ENCODE measurements at places on chromosomes 5 and 9. TPM values are rescaled to one million over a fixed set of nuclear protein-coding genes. Genes with fewer than 3 reads are reported as not detected.

DNA sequence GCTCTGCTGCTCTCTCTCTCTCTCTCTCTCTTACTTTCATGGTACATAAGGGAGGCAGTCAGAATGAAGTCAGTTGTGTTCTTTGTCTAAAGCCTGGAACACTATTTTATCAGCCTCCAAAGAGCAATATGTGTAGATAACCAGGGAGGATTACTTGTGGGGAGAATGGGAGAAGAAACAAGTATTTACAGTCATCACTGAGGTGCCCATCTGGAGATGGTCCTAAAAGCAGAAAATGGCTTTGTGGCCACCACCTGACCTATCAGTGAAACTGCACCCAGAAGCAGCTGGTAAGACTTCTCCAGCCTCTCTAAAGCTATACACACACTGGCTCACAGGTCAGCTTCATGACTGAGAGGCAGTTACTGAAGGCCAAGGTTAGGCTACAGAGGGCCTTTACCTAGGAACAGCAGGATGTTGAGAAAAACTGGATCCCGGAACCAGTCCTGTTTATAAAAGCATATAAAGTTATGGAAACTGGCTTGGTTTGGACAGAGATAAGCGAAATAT, 75.1 kb downstream of the MRPS27 start:
- H3K27me3 ChIP-seq, result peaks cover 6% of the 10 kb centered on the region
- H3K36me3 ChIP-seq, result peaks cover 8% of the 10 kb centered on the region
- H3K27ac ChIP-seq, result no peak overlapping the region
- no peak for DNase-seq
- H3K4me3 ChIP-seq, result no peak overlapping the region

DNA sequence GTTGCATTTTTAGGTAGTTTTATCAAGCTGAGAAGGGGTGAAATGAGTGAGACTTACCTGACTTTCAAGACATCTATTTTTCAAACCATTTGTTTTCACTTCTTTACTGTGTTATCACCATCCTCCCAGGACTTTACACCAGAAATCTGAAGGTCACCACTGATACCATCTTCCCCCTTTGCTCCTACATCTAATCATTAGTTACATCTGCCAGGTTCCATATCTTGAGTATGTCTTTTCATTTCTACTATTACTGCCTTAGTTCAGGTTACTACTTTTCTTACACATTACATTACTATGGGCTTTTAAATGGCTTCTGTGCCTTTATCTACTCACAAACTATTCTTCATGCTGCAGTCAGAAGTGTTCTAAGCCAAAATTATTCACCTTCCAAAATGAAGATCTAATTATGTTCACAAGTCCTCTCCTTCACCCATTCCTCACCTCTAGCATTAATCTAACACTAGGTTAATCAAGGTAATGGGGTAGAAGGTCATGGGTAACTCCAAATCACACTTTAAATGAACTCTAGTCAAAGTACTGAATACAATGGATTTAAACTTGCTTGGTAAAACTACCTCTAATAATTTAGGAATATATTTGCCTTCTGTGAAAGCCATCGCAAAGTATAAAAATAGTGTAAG, 2.1 kb upstream of the HSDL2 start:
- H3K4me1 ChIP-seq, result peaks cover 41% of the 10 kb centered on the region
- peak overlapping the region; percentile 93 for H3K4me3 ChIP-seq
- peaks cover 16% of the 10 kb centered on the region for H3K36me3 ChIP-seq
- no peak for DNase-seq
- no peaks in the 10 kb centered on the region for H3K27me3 ChIP-seq

GRCh38 chr5:160023007-160023907, 14.3 kb downstream of the TTC1 start:
- no peak overlapping the region for H3K4me3 ChIP-seq
- H3K27ac ChIP-seq, result no peak overlapping the region
- no peaks in the 10 kb centered on the region for H3K27me3 ChIP-seq
- DNase-seq, result no peak
- H3K36me3 ChIP-seq, result peaks cover 23% of the 10 kb centered on the region

DNA sequence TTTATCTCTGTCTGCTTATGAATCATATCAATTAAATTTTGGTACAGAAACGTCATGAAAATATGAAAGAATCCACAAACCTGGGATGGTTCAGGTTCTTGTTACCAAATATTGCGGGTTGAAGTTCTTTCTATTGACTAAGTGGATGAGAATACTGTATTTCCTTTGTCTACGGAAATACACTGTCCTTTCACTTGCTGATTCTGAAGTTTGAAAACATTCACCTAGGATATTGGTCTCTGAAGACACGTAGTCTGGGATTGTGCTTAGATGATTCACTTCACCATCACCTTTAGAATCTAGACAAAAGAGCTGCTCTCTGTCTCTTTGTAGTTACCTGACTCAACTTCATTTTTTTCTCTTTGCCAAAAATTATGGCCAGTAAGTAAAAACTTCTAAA, 222.4 kb downstream of the FBN2 start:
- no peak for DNase-seq
- no peaks in the 10 kb centered on the region for H3K27me3 ChIP-seq
- no peaks in the 10 kb centered on the region for H3K4me1 ChIP-seq
- no peak overlapping the region for H3K27ac ChIP-seq
- no peaks in the 10 kb centered on the region for H3K36me3 ChIP-seq

GRCh38 chr5:77208507-77209163, 1.8 kb upstream of the PDE8B start:
- DNase-seq, result no peak
- no peak overlapping the region for H3K27ac ChIP-seq
- H3K4me1 ChIP-seq, result peaks cover 11% of the 10 kb centered on the region
- peaks cover 59% of the 10 kb centered on the region for H3K27me3 ChIP-seq
- H3K4me3 ChIP-seq, result no peak overlapping the region
- H3K36me3 ChIP-seq, result peaks cover 5% of the 10 kb centered on the region

GRCh38 chr5:1998348-1998669, 115.6 kb upstream of the IRX4 start:
- peaks cover 4% of the 10 kb centered on the region for H3K4me1 ChIP-seq
- no peak overlapping the region for H3K4me3 ChIP-seq
- no peaks in the 10 kb centered on the region for H3K27me3 ChIP-seq
- no peak overlapping the region for H3K27ac ChIP-seq

DNA sequence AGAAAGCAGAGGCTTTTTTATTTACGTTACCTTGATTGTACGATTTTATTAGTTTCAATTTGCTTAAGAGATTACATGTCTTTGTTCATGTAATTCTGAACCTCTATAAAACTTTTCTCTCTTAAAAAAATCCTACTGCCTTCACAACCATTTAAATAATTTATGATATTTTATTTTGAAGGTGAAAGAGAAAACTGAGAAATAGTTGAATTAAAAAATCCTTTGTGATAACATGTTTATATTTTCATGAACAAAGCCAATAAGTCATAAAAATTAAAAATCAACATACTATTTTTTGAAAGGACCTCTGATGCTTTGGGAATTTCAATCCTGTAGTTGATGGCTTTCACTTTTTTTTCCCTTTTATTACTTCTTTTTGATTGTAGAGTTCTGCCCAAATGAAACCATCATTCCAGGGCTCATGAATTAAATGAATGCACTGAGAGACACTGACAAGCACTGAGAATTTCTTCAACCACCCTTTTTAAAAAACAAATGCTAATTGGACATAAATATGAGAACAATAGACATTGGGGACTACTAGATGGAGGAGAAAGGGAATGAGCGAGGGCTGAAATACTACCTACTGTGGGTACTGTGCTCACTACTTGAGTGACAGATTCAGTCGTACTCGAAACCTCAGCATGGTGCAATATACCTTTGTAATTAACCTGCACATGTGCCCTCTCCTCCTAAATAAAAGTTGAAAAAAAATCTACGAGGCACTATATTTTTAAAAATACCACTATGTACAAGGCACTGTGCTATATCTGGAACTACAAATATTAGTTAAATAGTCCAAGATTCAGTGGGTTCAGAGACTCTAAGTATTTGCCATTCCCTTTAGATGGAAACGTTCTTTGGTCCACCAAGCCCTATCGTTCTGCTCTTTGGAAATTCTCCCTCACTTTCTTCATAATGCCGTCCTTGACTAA, 5.9 kb downstream of the CDKN2A start:
- no peak overlapping the region for H3K4me3 ChIP-seq
- H3K27me3 ChIP-seq, result peaks cover 34% of the 10 kb centered on the region
- H3K27ac ChIP-seq, result no peak overlapping the region
- DNase-seq, result no peak
- peaks cover 19% of the 10 kb centered on the region for H3K36me3 ChIP-seq

- peak overlapping the region; percentile 13 for H3K27ac ChIP-seq
- peaks cover 42% of the 10 kb centered on the region for H3K4me1 ChIP-seq
- no peak overlapping the region for H3K4me3 ChIP-seq
- no peaks in the 10 kb centered on the region for H3K27me3 ChIP-seq
These were observed 12.1 kb downstream of the NOL8 start for GRCh38 chr9:92312887-92313623.

- no peak overlapping the region for H3K27ac ChIP-seq
- peaks cover 10% of the 10 kb centered on the region for H3K4me1 ChIP-seq
- H3K27me3 ChIP-seq, result no peaks in the 10 kb centered on the region
- DNase-seq, result no peak
- H3K36me3 ChIP-seq, result no peaks in the 10 kb centered on the region
These were observed 39.7 kb upstream of the SPRY4 start for GRCh38 chr5:142364251-142365145.

DNA sequence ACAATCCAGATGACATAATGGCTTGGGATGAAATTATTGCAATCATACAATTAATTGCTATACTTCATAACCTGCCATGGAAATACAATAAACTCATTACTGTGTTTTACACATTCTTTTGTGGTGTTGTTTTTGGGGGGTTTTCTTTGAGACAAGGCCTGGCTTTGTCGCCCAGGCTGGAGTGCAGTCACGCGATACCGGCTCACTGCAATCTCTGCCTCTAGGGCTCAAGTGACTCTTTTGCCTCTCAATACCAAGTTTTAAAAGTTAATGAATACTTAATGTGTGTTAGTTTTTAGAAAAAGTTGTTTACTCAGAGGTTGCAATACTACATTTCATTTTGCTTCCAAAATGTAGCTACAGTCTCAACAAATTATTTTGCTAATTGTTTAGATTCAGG, 598.4 kb downstream of the CHSY3 start:
- DNase-seq, result no peak
- H3K27me3 ChIP-seq, result no peaks in the 10 kb centered on the region
- H3K4me3 ChIP-seq, result no peak overlapping the region
- H3K4me1 ChIP-seq, result no peaks in the 10 kb centered on the region

The GPR151 gene
- total RNA-seq, result not detected

The LCN1 gene
- total RNA-seq, result not detected

The FOXD4L4 gene
- total RNA-seq, result not detected

The DMRTA1 gene
- total RNA-seq, result not detected

The HAVCR2 gene
- 66.9 TPM for total RNA-seq

The ADAMTS6 gene
- total RNA-seq, result 1.7 TPM
